Stimulated activated CD4-positive, alpha-beta T cell treated with anti-CD3 and anti-CD28 coated beads, TNF-alpha, amount 100 ng/mL, for 4 hours (primary cell): ENCODE measurements at places on chromosomes 6 and 20.

DNA sequence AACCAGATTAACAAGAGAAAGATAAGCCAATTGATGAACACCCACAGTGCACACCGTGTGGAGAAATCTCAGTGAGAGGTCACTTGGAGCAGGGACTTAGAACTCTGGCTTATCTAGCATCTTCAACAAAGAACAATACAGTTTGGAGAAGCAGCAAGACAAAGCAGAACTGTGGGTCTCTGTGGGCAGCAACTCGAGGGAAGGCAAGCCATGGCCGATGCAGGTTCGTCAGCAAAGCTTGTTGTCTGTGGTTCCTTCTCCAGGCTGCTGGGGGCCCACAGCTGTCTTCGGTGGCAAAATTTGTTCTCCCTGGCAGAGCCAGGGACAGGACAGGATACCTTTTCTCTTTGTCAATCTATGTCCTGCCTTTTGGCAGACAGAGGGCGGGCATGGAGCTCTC, 22.1 kb downstream of the RPP40 start:
- DNase-seq, result no peak

DNA sequence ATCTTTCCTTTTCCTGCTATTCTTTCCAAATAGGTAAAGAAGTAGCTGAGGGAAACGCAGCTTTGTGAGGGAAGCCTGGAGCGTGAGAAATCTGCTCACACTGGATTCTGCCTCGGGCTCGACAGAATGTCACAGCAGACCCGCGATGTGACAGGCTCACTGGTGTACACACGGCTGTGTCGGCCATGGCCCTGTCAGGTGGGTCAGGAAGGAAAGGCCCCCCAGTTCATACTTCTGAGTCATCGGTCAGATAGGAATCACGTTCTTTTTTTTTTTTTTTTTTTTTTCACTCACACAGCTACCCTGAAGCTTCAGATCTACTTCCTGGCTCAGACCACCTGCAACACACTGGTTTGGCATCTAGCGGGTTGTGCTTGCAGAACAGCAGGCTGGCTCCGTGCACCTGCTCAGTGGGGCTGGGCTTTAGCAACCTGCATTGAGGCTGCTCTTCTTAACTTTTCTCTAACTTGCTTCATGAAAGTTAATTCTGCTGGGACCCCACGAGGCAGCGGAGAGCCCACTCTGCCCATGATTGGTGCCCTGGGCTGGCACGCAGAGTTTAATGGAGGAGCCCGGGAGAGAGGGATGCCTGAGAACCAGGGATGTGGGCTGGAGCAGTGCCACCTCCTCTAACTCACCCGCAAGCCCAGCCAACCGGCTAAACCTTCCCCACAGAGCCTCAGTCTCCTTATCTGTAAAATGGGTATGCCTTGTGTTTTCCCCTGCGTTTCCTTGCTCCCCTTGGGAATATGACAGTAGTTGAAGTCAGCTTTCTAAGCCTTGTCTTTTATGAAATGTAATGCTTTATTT, 61.5 kb upstream of the FNDC1 start:
- DNase-seq, result no peak

GRCh38 chr6:10138917-10139316, 276.0 kb downstream of the TFAP2A start:
- DNase-seq, result no peak

DNA sequence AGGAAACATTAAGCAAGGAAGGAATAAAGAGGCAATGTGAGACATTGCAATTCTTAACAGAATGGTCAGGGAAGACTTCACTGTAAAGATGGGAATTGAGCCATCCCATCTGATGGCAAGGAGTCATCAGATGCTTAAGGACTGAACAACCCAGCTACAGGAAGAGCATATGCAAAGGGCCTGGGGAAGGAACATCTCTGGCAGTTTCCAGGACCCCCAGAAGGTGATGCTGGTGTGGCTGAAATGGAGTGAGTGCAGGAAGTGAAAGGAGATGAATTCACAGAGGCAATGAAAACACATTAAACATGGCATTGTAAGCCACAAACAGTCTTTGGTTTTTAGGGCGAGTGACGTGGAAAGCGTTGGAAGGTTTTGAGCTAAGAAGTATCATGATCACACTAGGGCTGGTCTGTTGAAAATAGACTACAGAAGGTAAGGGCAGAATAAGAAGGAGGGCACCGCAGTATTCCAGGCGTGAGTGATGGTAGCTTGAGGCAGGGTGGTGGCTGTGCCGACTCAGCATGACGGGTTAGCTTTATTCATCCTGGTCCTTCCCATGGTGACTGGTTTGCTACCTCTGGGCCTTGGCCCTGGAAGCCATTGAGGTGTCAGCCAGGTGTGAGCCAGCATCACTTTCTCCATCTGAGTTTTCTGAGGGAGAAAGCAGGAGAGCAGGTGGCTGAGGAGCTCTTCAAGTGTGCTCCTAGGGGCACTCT, 6.8 kb downstream of the BTN2A1 start:
- DNase-seq, result no peak

DNA sequence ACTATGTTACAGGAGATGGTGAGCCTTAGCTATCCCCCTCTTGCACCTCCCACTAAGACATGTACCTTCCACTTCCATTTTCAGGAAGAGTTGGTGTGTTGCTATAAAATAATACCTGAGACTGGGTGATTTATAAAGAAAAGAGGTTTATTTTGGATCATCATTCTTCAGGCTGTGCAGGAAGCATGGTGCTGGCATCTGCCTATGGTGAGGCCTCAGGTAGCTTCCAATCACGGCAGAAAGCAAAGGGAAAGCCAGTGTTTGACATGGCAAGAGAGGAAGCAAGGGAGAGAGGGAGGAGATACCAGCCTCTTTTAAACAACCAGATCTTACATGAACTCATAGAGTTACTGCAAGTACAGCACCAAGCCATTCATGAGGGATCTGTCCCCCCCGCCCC, 32.2 kb downstream of the GSS start:
- DNase-seq, result no peak

DNA sequence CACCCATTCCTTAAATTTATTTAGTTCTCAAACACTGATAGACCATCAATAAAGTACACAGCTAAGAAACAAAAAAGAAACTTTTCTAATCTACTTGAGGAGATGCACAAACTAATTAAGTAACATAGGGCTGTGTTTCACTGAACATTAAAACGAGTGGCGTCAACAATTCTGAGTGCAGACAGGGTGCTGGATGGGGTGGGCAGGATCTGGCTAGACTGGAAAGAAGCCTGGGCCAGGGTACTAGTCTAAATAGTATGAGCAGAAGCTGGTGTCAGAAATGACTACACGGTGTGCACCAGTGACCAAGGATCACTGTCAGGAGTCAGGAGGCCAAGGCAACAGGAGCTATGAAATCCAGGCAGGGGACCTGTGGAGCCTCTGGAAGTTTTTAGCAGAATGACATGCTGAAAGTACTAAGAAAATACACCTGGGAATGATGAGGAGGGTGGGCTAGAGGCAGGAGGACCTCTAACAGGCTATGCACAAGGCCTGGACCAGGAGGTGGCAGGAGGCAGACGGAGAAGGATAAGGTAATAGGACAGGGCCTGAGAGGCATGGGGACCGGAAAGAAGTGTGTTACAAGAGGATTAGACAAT, 13.3 kb downstream of the ZBTB24 start:
- no peak for DNase-seq

GRCh38 chr6:6494677-6495076, 93.8 kb upstream of the LY86 start:
- no peak for DNase-seq

- DNase-seq, result no peak
These were observed 5.4 kb downstream of the METTL24 start for GRCh38 chr6:110352563-110353262.

- DNase-seq, result no peak
These were observed 12.5 kb downstream of the CASP8AP2 start for GRCh38 chr6:89842228-89842627.

DNA sequence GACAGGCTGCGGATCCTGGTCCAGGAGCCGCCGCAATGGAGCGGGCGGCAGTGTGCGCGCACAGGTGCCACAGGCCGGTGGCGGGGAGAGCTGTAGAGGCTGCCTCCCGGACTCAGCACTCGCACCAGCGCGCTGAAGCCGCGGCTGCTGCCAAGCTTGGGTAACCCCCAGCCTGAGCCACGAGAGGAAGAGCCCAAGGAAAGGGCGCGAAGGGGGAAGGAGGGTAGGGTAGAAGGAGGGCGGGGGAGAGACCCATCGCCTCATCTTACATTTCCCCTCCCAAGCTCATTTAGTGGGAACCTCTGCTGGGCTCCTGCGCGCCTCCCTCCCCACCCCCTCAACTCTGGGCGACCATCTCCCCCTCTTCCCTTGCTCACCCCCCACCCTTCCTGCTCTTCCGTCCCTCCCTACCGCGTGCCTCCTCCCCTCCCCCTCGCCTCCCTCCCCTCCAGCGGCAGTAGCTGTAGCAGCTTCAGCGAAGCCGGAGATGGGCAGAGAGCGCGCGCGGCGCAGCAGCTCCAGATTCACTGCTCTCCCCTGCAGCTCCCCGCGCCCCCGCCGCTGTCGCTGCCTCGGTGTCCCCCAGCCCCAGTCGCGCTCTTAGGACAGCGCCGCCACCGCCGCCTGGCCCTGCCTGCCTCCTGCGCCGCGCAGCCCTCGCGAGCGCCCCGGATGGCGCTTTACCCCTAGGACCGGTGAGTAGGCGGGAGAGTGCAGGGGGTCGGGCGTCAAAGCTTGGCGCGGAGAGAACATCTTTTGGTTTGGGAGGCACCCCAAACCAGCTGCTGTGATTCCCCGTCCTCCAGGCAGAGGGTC, at the start of gene FUT9:
TSS of gene FUT9 (plus strand) at position 457 of the 816 bp plus-strand sequence. CDS start 187,182 bp downstream, outside the sequence.
- DNase-seq, result no peak

- no peak for DNase-seq
These were observed 72.4 kb upstream of the GTSF1L start for GRCh38 chr20:43799150-43799711.
